ENCODE measurements at places on chromosomes 13 and 19.

DNA sequence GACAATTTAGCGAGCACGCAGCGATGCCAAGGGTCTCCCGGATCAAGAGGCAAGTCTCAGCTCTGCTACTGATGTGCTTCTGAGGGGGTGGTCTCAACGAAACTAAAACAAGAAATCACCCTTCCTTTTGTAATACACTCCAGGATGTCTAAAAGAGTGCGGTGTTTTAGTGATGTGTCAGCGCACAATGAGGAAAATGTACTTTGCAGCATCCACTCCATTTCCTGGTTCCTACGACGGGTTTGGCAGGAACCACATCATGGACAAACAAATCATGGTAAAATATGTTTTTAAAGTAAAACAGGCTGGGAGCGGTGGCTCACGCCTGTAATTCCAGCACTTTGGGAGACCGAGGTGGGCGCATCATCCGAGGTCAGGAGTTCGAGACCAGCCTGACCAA lies 154.0 kb upstream of the TSC22D1 start:
- DNase-seq, result no peak

DNA sequence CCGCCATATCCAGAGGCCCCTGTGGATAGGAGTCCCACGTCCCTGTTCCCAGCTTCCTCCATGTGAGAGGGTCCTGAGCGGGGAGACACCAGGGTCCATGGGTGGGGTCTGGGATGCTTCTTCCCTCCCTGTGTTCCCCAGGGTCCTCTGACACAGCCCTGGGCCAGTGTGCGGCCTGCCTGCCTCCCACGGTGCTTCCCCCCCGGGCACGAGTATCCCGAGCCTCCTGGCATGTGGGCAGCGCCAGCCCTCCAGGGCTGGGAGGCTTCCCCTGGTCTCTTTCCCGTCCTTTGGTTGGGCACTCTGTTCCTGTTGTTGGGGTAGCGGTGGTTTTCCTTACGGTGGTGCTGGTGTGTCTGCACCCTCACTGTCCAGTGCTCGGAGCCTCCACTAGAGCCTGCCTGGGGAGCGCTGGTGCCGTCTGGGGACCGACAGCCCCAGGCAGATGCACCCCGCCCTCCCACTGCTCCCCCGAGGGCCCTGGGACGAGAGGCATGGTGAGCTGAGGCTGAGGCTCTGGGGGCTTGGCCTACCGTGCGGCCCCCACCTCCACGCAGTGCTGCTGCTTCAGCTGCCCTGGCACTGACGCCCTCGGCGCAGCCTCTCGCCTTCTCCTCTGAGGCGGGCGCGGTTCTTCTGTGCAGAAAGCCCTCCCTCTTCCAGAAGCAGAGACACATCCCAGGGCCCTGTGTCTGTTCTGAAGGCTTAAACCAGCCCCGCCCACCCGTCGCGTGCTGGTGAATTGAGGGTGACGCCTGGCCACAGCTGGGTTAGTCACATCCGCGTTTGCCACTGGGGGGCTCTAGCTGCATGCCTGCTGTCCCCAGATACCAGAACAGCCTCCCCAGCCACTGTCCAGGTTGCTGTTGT lies 27.9 kb downstream of the PLEKHJ1 start:
- DNase-seq, result no peak

- no peak for DNase-seq
Observed at GRCh38 chr19:1402411-1403070, 1.2 kb upstream of the GAMT start.

GRCh38 chr19:32750441-32751055 lies 31.0 kb downstream of the TDRD12 start:
- no peak for DNase-seq

DNA sequence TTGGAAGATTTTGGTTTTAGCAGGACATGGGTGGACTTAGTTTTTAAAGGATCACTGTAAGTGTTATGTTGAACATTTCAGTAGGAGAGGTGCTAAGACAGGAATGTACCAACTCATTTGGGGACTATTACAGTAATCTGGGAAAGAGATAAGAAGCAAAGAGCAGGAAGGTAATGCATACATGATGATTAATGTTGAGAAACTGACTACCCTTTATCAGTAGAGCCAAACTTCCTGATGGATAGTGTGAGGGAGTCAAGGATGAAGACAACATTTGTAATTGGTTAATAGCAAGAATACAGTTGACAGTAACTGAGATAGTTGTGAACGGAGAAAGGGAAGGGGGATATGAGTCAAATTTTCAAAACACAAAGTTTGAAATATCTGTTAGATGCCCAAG lies 421.9 kb upstream of the PRR20A start:
- no peak for DNase-seq

- no peak for DNase-seq
Observed at GRCh38 chr19:14408491-14409145, 10.5 kb downstream of the DDX39A start.

DNA sequence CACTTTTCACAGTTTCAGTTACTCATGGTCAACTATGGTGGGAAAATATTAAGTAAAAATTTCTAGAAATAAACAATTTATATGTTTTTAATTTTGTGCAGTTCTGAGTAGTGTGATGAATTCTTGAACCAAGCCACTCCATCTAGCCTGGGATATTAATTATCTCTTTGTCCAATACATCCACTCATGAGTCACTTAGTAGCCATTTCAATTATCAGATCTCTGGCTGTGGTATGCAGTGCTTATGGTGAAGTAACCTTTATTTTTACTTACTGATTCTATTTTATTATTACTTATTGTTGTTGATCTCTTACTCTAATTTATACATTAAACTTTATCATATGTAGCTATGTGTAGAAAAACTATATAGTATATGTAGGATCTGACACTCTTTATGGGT lies 128.9 kb upstream of the KLHL1 start:
- no peak for DNase-seq

DNA sequence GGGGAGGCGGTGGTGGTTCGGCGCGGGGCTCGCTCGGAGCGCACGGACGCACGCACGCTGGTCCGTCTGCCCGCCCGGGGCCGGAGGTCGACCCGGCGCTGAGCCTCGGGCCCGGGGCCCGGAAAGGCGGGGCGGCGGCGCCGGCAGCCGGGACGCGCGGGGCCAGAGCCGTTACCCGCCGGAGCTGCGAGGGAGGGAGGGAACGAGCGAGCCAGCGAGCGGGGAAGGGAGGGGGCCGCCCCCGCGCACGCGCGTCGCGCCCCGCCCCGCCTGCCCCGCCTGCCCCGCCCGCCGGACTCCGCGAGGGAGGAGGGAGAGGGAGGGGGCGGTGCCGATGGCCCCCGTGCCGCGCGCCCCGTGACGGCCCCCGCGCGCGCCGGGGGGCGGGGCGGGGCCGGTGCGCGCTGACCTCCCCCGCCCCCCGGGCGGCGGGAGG lies 15.0 kb downstream of the CIC start:
- no peak for DNase-seq

- DNase-seq, result no peak
Observed at GRCh38 chr19:32642771-32643170, 32.2 kb downstream of the ANKRD27 start.

- no peak for DNase-seq
Observed at GRCh38 chr13:43684963-43685725, 101.6 kb downstream of the ENOX1 start.

DNA sequence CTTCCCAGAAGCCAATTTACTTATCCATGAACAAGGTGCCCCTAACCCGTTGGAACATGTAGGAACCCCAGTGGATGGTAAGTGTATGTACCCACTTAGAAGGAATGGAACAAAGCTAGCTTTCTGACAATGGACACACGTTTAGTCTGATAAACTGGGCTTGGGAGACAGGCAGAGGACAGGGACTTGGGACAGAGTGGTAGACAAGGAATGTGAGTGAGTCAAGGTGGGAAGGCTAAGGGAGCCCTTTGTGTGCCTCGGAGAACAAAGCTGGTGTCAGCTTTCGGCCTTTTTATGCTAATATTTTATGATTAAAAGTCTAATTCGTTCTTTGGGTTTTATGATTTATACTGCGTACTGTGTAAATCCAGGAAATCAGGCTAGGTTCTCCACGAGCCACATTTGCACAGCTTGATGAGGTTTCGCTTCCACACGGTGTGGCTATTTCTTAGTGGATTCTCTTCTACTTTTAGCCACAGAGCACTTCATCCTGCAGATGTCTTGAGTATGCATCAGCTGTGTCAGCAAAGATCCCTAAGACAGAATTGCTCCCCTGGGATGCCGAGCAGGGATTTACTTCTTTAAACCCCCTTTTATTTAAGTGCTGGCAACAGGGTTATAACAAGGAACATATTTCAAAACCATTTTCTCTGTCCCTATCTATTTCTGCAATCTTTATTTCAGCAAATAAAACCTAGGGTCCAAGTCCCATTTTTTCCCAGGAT lies 258.5 kb downstream of the DLEU7 start:
- no peak for DNase-seq

DNA sequence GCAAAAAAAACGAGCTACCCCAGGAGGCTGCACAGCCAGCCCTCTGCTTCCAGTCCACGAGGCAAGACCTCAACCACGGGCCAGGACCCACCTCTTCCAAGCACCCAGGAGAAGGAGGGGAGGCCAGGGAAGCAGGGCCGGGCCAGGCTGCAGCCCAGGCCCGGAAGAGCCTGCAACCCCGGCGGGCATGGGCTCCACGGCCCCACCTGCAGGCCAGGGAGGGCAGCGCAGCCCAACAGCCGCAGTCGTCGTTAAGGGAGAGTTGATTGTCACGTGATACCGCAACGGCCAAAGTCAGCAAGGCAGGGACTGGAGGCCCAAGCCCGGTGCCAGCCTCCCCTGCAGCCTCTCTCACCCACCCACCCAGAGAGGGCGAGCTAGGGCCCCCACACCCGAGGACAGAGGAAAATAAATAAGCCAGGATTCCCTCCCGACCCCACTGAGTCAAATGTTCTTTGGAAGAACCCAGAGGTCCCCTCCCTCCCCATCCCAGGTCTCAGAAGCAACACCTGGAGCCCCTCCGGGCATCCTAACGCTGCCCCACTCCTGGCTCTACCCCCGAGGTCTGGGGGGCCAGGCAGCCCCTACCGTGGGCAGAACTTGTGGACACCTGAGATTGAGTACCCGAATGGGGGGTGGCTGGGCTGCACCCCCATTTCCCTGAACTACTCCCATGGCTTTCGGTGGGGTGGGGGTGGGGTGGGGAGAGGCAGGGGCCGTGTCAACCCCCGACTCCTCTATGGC lies 5.2 kb upstream of the REXO1 start:
- DNase-seq, result no peak

DNA sequence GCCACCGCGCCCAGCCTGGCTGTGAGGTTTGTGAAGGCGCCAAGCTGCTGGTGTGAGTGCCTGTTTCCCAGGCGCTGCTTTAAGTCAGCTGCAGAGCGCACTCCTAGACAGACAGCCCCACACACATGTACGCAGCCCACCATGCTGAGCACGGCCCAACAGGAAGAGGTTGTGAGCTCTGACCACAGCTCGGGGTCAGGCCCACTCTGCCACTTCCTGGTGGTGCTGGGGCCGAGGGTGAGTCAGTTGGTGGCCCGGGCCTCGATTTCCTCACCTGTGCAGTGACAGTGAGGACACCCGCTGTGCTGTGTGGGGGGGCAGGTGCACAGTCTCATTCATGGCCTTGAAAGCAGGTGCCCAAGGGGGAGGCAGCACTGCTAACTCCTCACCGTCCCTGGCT lies 106.7 kb downstream of the KDM4B start:
- DNase-seq, result no peak

DNA sequence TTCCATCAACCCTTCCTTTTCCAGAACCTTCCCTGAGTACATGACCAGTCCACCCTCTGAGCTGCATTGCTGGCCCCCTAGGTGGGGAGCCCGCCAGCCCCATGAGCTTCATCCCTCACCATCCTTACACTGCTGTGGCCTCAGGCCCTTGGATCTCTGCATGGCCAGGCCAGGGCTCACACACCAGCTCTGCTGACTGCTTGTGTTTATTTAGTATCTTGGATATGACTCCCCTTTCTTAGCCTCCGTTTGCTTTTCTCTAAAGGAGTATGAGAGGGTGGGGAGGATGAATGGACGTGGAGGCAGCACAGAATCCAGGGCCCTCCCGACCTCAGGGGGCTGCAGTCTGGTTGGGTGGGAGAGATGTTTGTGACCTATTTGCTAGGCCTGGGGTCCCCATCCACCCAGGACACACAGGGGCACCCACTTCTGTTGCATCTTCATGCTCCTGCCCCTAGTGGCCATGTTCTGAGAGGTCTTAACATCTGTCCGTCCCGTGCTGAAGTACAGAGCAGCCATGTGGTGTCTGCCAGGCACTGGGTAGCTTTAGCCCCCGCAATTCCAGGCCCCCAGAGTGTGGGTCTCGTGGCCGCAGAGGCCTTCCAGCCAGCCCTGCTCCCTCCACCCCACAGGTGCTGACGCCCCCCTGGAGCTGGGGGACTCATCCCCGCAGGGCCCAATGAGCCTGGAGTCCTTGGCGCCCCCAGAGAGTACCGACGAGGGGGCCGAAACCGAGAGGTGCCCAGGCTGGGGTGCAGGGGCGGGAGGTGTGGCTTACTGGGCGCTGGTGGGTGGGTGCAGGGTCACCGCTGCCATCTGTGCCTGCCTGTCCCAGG lies 13.0 kb downstream of the ARHGEF1 start:
- DNase-seq, result no peak

DNA sequence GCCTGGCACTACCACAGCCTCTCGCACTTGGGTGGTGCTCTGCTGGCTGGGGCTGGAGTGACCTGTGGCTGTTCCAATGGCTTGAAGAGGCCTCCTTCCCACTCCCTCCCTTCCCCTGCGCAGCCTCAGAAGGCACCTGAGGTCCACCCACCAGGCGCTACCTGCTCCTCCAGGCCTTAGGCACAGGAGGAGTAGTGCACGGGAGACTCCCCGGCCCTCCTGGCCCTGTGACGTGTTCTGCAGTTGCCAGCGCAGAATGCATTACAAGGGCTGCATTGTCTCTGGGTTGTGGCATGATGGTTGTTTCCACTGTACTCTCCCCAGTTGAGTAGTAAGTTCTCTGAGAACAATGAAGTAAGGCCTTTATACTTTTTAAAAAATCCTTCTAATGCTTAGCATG lies 128.6 kb downstream of the TEX29 start:
- no peak for DNase-seq

DNA sequence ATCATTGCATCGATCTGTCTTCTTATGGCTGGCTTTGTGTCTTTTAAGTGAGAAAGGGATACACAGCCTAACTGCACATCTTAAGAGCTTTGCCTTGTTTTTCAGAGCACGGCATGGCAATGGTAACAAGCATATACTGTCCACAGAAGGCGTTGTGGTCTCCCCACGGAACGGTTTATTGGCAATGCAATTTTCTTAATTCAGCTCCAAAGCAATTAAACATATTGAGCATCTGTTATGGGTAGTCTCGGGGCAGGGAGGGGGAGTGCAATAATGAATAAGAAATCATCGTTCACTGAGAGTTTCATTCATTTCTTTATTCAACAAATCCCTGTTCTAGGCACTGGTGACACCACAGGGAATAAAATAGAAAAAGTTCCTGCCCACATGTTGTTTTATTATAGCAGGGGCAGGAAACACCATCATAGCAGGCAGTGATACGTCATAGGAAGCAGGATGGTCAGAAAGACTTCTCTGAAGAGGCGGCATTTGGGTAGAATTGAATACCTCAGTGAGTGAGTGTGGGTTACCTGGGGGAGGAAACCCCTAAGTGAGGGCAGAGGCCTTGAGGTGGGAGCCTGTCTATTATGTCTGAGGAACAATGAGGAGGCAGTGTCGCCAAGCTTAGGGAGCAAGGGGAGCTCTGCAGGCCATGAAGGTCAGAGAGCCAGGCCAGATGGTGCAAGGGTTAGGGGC lies 185.7 kb upstream of the KL start:
- DNase-seq, result no peak

Data from urinary bladder (tissue), 4 donors.